ENCODE measurements at places on chromosomes 2 and 18.

DNA sequence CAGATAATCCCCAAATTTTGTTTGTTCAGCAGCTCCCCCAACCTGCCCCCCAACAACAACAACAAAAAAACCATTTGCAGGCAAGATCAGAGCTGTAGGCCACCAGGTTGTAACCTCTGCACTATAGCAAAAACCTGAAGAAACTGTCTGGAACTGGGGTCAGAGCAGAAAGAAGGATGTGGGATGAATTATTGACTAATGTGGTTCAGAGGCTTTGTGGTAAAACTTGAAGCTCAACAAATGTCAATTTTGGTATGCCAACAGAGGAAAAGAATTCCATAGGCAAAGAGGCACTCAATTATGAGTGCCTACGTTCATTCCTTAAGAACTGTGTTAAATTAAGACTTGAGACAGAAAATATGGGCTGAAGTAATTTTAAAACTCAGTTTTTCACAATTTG lies 255.1 kb downstream of the STK39 start:
- no peak for DNase-seq

DNA sequence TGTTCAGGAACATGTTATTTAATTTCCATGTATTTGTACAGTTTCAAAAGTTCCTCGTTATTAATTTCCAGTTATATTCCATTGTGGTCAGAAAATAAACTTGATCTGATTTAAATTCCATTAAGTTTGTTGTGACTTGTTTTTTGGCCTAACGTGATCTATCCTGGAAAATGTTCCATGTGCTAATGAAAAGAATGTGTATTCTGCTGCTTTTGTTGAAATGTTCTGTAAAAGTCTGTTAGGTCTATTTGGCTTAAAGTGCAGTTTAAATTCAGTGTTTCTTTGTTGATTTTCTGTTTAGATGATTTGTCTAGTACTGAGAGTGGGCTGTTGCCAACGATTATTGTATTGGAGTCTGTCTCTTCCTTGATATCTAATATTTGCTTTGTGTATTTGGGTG lies 148.0 kb downstream of the UBR3 start:
- no peak for DNase-seq

- DNase-seq: no peak
Measured at GRCh38 chr2:237483018-237483731, 3.9 kb upstream of the MLPH start.

DNA sequence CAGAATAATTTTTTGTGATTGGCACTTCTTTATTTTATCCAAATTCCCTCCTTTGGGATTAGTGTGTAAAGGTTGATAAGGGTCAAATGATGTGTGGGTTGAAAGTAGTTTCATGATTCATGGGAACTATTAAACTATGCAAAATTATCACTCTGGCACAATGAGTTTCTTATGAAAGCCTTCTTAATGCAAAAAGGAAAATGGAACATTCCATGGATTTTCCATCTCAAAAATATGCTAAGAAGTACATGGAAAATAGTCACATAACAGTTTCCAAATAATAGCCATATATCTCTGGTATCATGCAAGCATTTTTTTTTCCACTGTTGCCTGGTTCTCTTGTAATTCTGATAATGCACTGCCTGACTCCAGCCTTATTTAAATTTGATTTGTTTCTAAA lies 639.7 kb downstream of the NR4A2 start:
- no peak for DNase-seq

DNA sequence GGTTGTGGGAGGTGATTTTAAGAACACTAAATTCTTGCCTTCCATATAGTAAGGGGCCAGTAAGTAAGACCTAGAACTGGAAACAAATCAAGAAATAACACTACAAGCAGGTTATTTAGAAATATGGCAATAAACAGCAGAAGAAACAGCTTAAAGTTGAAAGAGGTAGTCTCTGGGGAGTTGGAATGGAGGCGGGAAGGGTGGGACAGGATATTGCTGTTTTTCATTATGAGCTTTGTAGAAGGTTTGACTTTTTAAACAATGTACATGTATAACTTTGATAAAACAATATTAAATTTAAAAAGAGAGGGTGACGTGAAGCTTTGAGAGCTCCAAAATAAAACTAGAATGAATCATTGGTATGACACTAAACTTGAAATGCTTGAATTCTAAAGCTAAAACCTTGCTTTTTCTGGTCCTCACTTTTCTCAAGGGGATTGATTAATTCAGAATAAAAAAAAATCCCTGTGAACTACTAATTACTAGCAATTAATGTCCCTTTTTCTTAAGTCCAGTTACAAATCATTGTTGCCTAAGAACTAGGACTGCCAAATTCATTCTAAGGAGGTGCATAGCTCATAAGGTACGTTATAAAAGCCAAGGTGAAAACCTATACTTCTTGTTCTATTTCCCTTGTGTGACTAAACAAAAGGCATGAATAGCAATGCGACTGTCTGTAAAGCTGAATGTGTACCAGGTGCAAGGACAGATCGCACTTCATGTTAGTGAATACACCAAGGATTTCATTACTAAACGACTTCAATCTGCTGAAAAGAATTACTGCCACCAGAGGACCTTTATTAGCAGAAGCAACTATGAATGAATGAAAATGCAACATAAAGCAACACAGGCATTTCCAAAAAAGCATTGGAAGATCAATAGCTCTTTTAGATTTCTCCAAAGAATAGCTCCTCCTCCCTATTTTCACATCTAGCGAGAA lies 177.5 kb downstream of the RBM43 start:
- no peak for DNase-seq

DNA sequence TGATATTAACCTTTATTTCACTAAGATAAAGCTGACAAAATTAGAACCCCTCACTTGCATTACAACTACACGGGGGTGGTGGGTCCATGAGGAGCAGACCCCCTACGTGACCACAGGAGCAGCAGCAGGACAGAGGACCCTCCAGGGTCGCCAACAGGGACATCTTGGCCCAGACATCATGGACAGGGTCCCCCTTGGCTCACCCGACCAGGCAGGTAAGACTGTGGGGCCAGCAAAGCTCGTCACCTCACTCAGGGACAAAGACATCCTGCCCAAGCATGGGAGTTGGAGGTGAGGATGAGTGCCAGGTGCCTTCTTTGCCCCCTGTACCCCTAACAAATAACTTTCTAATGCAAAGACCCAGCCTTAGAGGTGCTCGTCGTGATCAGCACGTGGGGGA lies 111.3 kb upstream of the RAB6C start:
- no peak for DNase-seq

DNA sequence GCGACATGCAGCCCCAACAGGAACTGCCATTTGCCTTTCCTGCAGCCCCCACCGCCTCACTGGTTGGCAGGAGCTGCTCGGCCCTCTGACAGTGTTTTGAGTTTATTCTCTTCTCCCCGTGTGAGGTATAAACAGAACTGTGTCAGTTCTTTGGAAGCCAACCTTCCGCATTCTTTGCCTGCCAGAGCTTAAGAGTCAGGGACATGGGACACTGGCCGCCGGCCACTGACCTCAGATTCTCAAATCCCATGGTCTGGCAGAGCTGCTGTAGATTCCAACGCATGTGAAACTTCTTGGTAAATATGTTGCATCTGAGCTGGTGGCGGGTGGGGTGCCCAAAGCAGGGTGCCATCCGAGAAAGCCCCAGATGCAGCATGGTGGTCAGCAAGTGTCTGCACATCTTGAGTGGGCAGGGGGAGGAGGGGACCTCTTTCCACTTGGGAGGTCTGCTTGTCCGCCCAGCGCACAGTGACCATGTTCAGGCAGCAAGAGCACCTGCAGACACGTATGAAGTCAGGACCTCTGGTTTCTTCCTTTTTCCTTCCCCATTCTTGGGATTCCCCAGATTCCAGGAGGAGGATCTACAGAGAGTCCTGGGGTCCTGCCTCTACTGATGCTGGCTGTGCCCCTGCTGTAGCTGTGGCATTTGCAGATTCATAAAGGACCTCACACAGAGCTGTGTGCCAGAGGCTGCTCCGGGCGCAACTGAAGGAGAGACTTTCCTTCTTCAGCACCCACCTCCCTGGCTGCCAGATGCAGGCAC lies 23.8 kb downstream of the ASB18 start:
- DNase-seq: peak; percentile 85

GRCh38 chr2:144285324-144285723 lies 234.6 kb downstream of the ZEB2 start:
- DNase-seq: no peak

- DNase-seq: peak; percentile 67
Measured at GRCh38 chr18:77124452-77124922, 8.1 kb downstream of the MBP start.

DNA sequence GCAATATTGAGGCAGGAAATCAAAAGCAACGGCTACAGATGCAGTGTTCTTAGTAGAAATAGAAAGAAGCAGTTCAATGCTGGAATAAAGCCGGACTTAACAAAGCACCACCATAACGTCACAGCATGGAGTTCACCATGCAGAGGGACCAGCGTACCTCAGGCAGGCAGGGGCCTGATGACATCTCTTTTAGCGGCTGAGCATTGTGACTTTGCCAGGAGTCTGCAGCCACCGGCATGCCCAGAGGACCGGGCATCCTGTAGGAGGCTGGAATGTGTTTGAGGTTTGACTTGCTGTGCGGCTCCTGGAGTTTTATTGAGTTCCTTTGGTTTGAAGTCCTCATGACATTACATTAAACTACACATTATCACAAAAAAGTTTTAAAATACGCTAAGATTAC lies 139.8 kb downstream of the UXS1 start:
- DNase-seq: no peak

DNA sequence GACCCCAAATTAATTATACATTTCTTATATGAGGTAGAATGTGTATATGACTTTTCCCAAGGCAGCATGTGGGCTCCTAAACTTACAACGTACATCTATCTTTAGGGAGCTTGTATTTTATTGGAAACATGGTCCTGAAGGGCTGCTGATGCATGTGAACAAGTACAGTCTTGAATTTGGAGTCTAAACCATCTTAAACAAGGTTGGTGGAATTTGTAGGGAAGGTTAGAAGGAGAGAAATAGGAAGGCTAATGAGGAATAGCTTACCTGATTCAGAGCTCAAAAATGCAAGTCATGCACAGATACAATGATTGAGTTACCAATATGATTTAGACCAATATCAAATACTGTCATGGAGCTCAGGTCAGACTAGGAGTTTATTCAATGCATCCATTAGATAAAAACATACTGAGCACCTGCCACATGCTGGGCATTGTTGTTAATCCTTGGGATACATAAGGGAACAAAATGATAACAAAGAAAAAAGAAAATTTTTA lies 458.6 kb upstream of the ETAA1 start:
- DNase-seq: no peak

GRCh38 chr2:99468155-99468554 lies 21.7 kb downstream of the REV1 start:
- DNase-seq: no peak

DNA sequence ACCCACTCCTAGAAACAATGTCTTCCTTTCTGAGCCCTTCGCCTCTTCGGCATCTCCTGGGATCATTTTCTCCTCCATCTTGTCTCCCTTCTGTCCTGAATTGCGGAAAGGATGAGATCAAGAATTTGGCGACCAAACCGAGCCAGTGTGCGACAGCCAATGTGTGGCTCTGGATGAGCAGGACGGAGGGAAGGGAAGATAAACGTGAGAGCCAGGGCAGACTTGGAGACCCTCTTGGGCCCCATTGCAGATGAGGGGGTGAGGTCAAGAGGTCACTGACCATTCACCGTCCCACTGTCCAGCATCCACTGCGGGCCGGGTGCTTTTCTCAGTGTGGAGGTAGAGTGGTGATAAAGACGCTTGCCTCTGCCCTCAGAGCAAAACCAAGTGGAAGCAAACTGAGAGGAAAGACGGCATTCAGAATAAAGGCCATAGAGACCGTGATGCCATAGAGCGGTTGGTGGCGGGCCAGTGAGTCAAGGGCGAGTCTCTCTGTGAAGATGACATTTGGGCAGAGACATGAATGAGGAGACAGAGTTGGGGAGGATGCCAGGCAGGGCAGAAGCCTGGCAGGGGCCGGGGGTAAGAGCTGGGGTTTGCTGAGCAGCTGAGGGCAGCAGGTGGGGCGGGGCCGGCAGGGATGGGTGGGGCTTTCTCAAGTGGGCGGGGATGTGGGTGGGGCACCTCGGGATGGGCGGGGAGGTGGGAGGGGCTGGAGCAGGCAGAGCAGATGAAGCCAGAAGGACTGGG lies 55.6 kb downstream of the ACAA2 start:
- DNase-seq: no peak

- DNase-seq: no peak
Measured at GRCh38 chr18:13401404-13401803, 182.8 kb downstream of the LDLRAD4 start.

GRCh38 chr2:186919296-186919695 lies 70.3 kb upstream of the ZSWIM2 start:
- DNase-seq: no peak

Data from vagina (tissue), 2 donors.